ENCODE measurements at places on chromosomes 7 and 10. TPM values are rescaled to one million over a fixed set of nuclear protein-coding genes. Genes with fewer than 3 reads are reported as not detected.

- DNase-seq, result no peak
Observed at GRCh38 chr10:69646185-69647060, 16.4 kb downstream of the FAM241B start.

The SFTPA1 gene
- total RNA-seq, result 6.3 TPM

GRCh38 chr7:106367018-106367420, 82.2 kb upstream of the NAMPT start:
- DNase-seq, result no peak

DNA sequence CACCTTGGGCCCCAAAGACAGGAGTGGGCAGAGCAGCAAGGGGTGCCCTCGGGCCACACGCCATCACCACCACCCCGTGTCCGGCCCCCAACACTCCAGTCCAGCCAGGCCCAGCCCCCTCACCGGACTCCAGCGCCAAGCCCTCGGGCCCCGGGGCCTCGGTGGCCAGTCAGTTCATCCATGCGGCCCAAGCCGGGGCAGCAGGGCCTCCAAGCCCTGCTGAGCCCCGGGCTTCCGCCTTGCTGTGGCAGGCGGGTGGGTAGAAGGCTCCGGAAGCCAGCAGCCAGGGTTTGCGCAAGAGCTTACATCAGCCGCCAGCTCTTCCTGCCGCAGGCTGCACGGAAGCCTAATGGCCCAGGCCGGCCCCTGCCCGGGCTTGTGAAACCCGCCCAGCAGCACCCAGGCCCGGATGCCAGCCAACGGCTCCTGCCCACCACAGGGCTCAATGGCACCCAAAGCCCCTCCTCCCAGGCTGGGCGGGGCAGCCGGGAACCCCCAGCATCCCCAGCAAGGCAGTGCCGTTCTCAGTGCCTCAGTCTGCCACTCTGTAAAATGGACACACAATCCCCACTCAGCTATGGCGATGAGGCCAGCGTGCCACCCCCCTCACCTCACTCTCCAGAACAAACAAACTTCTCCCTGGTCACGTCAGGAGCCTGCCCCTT, 26.5 kb downstream of the TNRC18 start:
- peak; percentile 88 for DNase-seq

The HMX3 gene
- not detected for total RNA-seq

GRCh38 chr10:26725837-26726727, 28.6 kb downstream of the PDSS1 start:
- DNase-seq, result peak; percentile 82

DNA sequence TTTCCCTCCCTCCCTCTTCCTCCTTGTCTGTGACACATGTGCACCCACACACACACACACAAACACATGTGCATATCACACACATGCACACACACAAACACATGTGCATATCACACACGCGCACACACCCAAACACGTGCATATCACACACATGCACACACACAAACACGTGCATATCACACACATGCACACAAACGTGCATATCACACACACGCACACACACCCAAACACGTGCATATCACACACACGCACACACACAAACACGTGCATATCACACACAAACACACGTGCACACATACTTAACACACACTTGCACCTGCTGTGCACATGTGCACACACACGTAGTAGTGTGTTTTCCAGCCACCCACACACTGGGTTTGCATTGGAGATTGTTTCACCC, 29.4 kb upstream of the KNDC1 start:
- DNase-seq, result no peak

The OPN1SW gene
- total RNA-seq, result not detected

DNA sequence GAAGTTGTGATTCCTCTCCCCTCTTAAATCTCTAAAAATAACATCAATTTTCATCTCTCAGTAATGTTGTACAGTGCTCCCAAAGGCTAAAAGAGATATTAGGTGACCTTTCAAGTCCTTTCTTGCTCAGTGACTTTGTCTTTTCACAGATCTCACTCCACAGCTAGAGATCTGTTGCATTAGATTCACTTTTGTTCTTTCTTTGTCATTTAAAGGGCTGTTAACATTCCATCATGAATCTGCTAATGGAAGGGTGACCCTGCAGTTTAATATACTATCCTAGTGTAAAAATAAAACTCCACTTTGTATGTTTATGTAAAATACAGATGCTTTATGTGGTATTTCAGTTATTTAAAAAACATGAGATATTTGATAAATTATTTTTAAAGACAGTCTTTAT, 30.5 kb downstream of the GNAI1 start:
- no peak for DNase-seq

DNA sequence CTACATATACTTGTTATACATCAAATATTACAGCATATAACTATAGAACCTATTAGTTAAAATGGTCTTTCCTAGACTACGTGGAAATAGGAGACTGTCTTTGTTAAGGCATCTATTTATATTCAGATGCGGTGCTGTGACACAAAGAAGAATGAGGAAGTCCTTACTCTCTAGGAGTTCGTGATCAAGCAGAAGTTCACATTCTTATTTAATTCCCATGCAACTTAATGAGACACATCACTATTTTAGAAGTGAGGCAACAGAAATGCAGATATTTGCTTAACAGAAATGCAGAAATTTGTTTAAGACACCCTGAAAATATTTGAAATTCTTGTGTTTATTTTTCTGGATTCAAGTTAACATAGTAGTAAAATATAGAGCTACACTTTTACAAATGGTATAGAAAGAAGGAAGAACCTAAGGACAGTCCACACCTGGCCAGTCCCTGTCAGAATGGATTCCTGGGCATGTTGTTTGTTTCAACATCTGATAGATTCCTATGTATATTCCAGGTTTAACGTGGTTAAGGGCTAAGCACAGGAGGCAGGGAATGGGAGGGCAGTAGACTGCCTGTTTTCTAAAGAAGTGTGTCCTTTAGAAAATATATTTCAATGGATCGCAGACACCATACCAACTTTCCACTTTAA, 70.6 kb upstream of the NXPH1 start:
- no peak for DNase-seq

DNA sequence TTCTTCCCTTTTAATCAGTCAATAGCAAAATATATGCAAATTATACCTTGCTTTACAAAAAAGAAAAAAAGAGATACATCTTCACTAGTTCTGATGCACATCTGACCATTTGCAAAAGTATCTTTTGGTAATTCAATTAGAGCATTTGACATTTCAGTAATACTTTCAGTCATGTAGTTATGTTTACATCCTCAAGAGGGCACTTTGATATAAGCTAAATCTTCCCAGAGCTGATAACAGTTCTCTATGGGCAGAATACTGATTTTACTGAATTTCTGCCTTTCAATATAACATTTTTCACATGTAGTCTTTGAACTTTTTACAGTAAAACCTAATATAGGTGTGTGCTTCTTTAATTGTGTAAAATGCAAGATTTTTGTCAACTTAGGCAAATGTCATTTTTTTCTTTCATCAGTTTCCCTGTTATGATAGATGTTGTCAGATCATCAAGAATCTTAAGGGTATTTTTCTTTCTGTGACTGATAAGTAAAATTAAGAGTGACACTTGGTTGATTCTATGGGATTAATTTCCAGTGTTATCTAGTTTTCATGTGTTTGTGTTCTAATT, 703.5 kb upstream of the SEMA3D start:
- DNase-seq, result no peak

DNA sequence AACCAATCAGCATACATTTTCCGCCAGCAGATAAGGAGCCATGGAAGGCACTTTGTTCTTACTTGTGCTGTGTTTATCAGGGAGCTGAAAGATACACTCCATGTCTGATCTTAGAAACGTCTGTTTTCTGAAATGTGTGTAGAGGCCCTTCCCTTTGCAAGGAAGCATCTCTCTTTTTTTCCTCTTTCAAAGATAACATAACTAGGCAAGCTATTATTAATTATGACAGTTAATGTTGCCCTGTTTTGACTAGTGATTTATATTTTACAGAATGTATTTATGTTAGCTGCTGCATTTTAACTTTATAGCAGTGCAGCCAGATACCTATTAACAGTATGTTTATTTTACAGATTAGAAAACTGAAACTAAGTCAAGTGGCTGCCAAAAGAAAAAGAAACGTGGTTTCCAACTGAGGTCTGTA, 683.2 kb upstream of the IGFBP3 start:
- DNase-seq, result no peak

DNA sequence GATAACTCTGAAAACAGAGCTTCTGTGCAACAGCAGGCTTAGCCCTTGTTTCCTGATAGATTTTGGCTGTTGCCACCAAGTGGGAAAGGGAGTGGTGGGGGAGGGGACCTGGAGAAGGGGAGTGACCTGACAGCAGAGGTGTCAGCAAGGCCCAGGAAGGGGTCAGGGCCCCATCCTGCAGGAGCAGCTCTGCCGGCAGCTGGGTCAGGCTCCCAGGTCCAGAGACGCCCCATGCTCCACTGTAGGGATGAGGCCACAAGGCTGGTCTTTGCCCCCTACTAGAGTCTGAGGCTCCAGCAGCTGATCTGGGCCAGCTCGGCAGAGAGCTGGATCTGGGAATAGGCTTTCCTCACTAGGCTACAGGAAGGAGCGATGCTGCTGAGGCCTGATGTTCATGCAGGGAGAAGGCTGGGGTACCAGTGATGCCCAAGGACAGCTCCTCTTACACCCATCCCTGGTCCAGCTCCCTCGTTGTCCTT, 44.0 kb upstream of the ZMIZ1 start:
- peak; percentile 36 for DNase-seq

DNA sequence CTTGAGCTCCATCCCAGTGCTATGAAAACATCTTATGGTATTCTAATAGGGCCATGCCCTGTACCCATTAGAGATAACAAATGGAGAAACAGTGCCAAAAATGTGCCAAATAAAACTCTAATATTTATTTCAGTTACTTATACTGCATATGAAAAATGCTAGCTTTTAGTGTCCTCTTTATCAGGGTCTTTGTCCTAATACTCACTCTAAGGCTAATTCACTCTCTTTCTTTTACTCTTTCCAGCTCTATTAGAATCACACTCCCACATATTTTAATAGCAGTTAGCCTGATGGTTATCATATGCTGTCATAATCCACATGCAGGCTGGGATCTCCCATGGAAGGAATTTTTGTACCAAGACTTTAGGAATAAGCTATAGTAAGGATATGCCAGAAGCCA, 408.4 kb downstream of the ETV1 start:
- no peak for DNase-seq

- no peak for DNase-seq
Observed at GRCh38 chr10:52313256-52313932, 687 bp upstream of the DKK1 start.

GRCh38 chr7:84187813-84188510, 6.6 kb downstream of the SEMA3A start:
- DNase-seq, result no peak

GRCh38 chr7:85160223-85160622, 26.6 kb downstream of the SEMA3D start:
- DNase-seq, result no peak

Data from sciatic nerve (tissue), 2 donors.